NCI-H2029 treated with DMSO at 0.1 percent for 48 hours (cell line): ENCODE measurements at places on chromosomes 16 and 17.

GRCh38 chr17:30310562-30310961, 18.8 kb upstream of the BLMH start:
- no peak for DNase-seq

GRCh38 chr17:76581515-76581914, 4.1 kb downstream of the ST6GALNAC2 start:
- DNase-seq: no peak

DNA sequence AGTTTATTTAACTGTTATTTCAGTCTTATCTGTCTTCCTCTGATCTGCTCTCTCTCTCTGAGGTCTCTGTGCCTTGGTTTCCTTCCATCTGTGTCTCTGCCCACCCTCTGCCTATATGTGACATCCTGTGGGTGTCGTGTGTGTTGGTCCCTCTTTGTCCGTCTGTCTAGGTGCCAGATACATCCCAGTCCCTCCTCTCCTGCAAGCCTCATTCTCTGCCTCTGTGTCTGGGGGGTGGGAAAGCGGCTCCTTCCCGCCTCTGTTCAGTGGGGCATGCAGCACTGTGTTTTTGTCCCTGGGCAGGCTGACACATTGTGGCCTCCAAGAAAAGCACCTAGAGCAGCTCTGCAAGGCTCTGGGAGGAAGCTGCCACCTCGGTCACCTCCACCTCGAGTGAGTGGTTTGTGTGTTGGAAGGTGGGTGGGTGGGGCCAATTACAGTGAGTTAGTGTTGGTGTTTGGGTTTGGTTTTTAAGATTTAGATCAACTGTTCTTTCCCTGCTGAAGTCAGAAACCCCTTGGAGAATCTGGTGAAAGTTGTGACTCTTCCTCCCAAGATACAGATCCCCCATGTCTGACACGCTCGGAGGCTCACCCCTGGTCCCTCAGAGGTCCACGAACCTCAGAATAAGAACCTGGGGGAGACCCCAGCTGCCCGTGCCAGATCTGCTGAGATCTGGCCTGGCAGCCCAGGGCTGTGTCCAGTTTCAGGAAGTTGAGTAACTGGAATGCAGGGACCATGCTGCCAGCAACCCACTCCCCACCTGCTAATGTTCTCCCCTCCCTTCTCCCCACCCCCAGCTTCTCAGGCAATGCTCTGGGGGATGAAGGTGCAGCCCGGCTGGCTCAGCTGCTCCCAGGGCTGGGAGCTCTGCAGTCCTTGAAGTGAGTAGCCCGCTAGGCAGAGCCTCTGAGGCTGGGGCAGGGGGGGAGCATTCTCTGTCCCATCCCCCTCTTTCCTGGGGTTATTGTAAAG, 50.9 kb upstream of the CPNE2 start:
- DNase-seq: no peak

DNA sequence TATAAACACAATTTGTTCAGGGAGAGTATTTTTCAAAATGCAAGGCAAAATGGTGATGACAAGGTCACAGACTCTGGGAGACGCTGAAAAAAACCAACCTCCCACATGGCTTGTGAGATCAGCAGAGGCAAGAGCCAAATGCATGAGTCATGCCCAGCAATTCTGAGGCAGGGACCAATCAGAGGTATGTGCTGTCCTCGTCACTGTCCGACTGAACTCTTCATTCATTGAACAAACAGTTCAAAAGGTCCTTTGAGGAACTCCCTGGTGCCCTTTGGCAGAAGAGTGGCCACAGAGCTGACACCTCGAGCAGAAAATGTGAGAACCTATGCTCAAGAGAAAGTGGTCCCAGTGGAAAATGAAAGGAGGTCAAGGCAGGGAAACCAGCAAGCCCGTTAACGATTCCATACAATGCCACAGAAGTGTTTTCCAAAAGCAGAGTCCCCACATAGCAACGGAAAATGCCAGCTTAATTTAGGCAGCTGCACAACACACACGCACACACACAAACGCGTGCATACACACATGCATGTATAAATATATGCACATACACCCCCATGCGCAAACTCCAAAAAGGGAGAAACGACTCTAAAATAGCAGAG, 50.9 kb downstream of the CDH11 start:
- no peak for DNase-seq

- no peak for DNase-seq
Measured at GRCh38 chr17:16418685-16419068, 3.3 kb downstream of the TRPV2 start.

DNA sequence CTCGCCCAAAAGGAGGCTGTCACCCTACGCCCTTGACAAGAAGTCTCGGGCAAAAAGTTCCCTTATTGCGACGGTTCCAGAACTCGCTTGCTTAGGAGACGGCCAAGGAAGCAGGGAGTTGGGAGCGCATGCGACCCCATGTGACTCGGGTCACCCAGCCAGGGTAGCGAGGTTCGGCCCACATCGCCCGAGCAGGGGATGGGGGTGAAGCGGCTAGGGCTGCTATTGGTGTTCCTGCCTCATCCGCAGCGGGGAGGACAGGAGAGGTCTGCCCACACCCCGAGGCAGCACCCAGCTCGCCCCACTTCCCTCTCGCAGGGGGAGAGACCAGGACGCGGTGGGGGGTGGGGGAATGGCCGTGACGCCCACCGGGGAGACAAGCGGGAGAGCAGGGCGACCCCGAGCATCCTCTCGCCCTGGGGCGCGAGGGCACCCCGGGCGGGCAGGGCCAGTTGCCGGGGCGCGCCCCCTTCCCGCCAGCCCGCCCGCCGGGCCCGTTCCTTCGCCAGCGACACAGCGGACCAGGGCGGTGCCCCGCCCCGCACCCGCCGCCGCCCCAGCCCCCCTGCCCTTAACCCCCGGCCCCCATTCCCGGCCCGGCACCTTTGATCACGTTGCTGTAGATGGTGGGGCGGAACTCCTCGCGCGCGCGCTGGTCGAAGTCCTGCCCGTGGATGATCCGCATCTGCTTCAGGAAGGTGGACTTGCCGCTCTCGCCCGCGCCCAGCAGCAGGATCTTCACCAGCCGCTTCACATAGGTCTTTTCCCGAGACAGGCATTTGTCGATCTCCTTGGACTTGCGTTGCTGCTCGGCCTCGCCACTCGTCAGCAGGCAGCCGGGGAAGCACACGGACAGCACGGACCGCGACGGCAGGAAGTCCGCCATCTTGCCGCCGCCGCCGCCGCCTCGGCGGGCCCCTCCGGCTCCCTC, 567 bp downstream of the GNA13 start:
- no peak for DNase-seq

GRCh38 chr16:28846933-28847273, 755 bp upstream of the TUFM start:
- no peak for DNase-seq

GRCh38 chr16:52816993-52817392, 235.7 kb downstream of the CHD9NB start:
- no peak for DNase-seq

DNA sequence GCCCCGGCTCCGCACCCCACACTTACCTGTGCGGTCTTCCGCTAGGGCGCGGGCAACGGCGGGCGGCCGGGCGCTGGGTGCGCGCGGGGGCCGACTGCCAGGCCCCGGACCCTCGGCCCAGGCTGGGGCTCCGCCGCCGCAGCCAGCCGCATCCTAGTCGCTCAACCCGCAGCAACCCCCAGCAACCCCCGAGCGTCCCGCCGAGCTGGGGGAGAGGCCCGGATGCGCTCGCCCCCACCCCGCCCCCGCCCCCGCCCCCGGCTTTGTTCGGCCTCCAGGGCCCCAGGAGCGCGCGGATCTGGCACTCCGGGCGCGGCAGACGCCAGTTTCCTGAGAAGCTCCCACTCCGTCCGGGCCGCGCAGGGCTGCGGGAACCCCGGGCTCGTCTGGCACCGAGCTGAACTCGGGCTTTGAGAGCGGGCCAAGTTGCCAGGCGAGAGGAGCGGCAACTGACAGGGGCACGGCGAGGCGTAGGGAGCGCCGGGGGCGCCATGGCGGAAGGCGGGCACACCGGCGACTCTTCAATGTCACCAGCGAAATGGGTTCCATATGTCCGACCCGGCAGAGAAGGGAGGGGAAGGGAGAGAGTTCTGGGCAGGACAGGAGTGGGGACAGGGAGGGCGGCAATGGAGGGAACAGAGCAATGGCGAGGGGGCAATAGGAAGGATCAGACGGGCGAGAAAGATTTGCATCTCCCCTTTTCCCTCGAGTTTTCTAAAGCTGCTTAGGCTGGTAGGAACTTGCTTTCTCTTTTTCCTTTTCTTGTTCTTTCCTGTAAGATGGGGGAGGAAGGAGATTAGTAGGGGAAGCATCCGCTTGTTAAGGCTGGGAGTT, 13.7 kb downstream of the HOXB4 start:
- DNase-seq: no peak

- DNase-seq: no peak
Measured at GRCh38 chr16:55735120-55735781, 79.5 kb downstream of the SLC6A2 start.

- DNase-seq: no peak
Measured at GRCh38 chr17:82106688-82107305, 8.8 kb upstream of the FASN start.

- no peak for DNase-seq
Measured at GRCh38 chr17:41654678-41655607, 30.6 kb upstream of the KRT17 start.

- no peak for DNase-seq
Measured at GRCh38 chr16:68046106-68046505, 23.0 kb downstream of the DUS2 start.

GRCh38 chr16:69150146-69150865, 17.9 kb downstream of the UTP4 start:
- peak; percentile 27 for DNase-seq

DNA sequence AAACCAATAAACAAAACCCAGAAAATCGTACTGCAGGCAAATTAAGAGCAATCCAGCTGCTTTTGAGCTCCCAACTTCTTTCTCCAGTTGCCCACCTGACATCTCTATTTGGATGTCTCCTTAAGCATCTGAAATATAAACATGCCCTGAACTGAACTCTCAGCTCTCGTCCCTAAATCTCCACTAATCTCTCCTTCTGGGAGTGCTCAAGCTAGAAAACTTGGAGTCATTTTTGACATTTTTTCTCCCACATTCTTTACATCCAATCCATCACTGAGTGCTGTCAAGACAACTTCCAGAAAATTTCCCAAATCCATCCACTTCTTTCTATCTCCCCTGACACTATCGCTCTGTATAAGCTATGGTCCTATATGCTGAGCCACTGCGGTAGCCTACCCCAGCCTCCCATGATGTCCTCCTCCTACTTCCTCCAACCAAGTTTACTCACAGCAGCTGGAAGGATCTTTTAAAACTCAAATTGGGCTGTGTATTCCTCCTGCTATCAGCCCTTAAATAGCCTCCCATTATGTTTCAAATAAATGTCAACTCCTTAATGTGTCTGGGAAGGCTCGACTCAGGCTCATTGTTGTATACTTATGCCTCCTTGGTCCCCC, 53.1 kb downstream of the HS3ST3B1 start:
- no peak for DNase-seq

DNA sequence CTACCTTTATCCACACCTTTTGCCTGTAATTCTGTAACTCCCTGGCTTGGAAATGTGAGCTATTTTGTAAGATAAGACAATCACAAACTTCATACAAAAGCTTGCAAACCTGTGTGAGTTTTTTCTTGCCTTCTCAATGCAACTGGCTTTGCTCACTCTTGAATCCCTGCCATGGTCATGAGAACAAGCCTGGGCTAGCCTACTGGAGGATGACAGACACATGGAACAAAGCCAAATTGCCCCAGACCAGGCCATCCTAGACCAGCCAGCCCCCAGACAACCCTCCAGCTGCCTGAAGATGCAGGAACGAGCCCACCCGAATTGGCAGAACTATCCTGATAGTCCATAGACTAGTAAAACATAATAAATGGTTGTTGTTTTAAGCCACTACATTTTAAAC, 466.6 kb upstream of the ERCC4 start:
- peak; percentile 19 for DNase-seq

DNA sequence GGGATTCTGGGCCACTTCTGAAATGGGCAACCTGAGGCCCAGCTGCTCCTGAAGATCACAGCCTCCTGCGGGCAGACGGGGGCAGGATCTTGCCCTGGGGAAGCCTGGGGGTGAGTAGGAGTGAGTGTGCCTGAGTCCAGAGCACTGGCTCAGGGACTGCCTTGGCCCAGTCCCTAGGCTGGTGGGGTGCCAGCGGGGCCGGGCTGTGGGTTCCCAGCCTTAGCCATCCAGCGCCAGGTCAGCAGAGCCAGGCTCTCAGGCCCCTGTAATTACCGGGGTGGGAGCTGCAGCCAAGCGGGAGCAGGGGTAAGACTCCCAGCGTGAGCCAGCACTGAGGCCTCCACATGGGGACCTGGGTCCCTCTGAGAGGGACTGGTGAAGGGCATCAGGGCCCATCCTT, 8.2 kb downstream of the SPNS2 start:
- DNase-seq: no peak

DNA sequence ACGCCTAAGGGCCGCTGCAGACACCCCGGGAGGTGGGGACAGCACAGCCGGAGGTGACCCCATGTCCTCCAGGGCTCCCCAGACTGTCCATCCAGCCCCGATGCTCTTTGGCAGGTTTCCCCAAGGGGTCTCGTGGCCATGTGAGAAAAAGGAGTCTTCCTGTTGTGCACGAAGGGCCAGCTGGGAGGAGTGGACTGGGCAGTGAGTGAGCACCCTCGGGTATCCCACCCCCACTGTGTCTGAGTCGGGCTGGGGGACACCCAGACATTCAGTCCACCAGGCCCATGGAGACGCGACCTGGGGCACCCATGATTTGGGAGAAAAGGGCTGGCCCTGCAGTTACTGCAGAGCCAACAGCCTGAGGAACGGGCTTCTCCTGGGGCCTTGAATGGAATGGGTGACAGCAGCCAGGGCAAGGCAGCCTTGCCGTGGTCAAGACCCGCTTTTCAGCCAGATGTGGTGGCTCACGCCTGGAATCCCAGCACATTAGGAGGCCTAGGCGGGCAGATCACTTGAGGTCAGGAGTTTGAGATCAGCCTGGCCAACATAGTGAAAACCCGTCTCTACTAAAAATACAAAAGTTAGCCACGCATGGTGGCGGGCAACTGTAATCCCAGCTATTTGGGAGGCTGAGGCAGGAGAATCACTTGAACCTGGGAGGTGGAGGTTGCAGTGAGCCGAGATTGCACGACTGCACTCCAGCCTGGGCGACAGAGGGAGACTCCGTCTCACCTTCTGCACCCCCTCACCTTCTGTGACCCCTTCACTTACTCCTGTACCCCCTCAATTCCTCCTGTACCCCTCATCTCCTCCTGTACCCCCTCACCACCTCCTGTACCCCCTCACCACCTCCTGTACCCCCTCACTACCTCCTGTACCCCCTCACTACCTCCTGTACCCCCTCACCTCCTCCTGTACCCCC, 24.1 kb upstream of the CAPN15 start:
- no peak for DNase-seq

- no peak for DNase-seq
Measured at GRCh38 chr17:32565401-32565800, 78.6 kb downstream of the CDK5R1 start.

DNA sequence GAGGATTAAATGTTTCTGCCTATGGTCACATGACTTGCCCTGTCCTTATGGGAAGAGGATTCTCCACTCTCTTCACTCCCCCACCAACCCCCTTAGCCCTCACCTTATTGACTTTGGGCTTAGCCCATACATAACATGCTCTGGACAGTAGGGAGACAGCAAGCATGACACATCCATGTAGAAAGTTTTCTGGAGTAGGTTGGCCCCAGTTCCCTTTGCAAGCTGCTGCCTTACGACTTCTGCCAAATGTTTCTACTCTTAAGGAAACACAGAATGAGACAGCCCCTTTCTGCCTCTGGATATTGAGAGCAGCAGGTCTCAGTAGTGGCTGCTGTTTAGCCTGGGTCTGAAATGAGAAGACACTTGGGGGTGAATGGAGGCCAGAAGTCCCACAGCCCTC, 282.2 kb downstream of the MAP2K6 start:
- no peak for DNase-seq

- no peak for DNase-seq
Measured at GRCh38 chr17:78559749-78560368, 17.3 kb downstream of the DNAH17 start.
